ENCODE measurements at places on chromosomes 16 and 17.
A peak's percentile ranks its signal among the peaks of the same experiment; 100 is the strongest.

DNA sequence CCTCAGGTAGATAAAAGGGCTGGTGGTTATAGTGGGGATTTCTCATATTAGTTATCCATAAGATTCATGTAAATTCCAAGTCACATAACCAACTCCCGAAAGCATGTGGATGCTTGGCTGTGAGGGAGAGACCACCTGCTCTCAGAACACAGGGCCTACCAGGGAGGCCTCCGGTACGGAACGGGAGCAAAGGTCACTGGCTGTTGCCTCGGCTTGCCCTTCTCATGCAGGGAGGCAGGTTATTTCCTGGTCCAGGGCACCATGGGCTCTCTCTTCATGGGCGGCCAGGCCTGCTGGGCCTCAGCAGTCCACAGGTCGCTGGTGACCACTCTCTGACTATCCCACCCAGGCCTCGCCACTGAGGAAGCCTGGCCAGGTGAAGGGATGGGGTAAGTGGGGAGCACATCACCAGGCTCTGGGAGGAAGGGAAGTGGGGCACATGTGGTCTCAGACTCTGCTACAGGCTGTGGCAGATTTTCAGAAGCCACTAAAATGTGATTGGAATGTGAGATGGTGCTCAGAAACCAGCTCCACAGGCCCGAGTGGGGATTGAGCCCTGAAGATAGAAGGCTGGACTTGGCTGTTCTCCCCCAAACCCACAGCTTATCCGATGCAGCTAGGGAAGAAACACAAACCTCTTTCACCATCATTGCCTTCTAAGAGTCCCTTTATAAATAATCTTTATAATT, 45.4 kb downstream of the HNF1B start:
- no peak for DNase-seq

- DNase-seq, result no peak
These were observed 111.1 kb downstream of the GAS7 start for GRCh38 chr17:10087355-10087754.

DNA sequence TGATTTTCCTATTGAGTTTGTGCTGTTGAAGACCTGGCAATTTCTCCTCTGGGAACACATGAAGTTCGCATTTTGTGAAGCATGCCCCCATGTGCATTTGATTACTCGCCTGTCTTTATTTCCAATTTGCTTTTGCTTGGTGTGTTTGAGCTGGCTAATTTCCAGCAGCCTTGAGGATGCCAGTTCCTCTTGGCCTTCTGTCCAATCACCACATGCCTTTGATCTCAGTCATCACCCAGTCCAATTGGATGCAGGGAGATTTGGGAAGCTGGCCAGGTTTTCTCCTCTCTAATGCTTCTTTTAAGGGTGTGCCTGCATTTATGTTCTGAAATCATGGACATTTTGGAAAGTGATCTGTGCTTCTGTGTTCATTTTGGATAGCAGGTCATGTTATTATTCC, 3.8 kb upstream of the TMEM100 start:
- DNase-seq, result no peak

- DNase-seq, result no peak
These were observed 76.9 kb downstream of the RPA1 start for GRCh38 chr17:1906662-1907101.

GRCh38 chr16:4519274-4520058, 19.1 kb downstream of the CDIP1 start:
- DNase-seq, result no peak

- DNase-seq, result no peak
These were observed 7.9 kb downstream of the ZNF213 start for GRCh38 chr16:3142770-3143169.

- no peak for DNase-seq
These were observed 41.0 kb downstream of the STAT3 start for GRCh38 chr17:42347198-42347597.

DNA sequence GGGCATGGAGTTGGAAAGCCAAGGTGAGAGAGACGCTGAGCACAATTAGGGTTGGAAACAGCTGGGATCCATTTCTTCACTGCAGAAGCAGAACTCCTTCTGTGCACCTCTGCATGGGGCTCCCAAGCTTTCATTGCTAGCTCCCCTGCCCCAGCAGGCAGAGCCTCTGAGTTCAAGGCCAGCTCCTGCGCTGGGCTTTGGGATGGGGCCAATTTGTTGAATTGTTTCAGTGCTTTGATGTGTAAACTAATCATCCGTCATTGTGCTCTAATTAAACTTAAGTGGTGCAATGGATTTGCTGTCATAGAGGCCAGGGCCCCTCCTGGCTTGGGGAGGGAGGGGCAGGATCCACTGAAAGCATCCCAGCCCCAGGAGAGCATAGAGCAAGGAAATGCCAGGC, 13.5 kb upstream of the LYRM9 start:
- DNase-seq, result no peak

DNA sequence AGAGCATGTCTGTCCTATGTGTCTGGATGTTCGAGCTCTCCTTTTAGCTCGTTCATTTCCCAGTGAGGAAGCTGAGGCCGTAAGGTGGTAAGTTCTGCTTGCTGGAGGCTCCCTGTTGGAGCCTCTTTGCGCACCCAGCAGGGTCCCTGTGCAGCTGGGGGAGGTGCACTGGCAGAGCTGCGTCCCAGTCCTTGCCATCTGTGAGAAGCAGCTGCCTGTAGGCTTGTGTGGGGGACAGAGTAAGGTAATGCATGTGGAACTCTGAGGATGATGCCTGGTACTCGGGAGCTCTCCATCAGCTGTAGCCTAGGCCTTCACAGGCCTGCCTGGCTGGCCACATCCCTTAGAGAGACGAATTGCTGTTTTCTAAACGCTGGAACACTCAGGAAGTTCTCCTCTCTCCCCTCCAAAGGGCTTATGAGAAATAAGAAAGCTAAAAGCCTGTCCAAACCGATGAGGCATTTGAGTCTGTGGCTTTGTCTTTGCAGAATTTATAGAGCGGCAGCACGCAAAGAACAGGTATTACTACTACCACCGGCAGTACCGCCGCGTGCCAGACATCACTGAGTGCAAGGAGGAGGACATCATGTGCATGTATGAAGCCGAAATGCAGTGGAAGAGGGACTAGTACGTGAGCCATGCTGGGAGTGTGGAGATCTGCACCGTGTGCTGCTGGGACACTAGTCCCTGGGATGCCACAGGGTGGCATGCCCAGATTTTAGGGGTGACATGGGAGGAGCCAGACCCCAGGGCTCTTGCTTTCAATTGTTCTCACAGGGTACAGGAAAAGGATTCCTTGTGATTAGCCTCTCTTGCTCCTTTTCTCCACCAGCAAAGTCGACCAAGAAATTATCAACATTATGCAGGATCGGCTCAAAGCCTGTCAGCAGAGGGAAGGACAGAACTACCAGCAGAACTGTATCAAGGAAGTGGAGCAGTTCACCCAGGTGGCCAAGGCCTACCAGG, 1.6 kb downstream of the NDUFB10 start:
- no peak for DNase-seq

DNA sequence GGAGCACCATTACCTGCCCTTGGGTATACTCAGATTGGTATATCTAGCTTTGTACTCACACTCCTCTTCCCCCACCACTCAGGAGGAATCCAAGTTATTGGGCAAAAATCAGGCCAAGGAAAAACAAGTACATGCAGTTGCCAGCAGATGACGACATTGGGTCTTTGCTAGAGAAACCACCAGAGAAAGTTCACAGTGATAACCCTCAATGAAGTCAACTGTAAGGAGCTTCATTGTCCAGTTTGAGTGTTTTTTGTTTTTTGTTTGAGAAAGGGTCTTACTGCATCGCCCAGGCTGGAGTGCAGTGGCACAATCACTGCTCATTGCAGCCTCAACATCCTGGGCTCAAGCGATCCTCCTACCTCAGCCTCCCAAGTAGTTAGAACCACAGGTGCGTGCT, 34.6 kb upstream of the TOX3 start:
- DNase-seq, result no peak

GRCh38 chr17:21297597-21297996, 13.1 kb downstream of the MAP2K3 start:
- DNase-seq, result no peak

DNA sequence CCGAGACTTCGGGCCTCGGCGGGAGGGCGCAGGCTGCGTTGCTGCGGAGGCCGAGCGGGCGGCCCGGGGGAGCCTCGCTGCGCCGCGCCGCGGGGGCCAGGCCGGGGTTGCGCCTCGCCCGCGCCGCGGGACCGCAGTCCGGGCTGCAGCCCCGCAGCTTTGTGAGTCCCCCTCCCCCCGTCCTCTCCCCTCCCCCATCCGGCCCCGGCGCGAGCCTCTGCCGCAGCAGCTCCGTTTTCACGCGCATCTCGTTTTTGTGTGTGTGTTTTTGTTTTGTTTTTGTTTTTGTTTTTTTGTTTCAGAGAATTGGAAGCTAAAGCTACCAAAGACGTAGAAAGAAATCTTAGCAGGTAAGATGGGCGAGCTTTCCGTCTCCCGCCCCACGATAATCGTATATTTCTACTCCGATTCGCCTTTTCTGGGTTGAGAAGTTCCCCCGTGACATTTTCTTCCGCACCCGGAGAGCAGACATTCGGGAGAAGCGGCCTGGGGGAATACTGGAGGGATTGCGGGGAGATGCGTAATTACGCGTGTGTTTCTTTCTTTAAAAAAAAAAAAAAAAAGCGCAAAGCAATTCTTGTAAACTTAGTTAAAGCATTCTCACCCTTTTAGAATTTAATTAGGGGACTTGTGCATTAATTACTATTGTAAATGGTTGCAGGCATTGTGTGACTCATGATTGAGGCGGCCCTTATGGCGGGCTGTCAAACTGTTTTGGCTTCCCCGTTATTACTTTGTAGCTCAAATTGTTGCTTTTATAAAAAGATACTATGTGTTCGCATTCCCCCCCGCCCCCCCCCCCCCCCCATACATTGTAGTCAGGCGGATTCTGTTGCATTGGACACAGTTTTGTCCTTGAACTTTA, 732 bp downstream of the TNRC6A start:
- DNase-seq, result no peak

GRCh38 chr17:48724251-48725003, 1.4 kb downstream of the PRAC2 start:
- peak; percentile 61 for DNase-seq

DNA sequence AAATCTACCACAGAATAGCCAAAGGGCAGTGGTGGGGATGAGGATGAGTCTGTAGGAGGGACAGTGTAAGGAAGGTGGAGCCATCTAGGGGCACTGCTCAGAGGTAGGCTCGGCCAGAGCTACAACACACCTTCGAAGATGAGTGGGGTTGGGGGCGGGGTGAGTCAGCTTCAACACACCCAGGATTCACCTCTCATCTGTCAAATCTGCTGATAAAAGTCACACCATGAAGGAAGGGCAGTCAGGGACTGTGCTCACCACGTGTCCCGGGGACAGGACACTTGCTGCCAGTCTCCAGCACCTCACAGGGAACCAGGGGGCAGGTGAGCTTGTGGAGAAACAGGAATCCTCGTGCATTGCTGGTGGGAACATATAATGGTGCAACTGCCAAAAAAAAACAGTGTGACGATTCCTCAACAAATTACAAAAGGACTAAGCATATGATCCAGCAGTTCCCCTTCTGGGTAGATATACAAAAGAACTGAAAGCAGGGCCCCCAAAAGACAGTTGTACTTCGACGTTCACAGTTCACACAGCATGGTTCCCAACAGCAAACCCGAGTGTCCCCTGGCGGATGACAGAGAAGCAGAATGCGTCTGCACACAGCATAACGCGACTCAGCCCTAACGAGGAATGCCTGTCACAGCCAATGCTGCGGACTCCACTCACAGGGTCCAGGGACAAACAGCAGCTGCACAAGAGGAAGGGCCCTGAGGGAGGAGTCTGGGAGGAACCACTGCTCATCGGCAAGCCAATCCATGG, 133.1 kb downstream of the ANKRD11 start:
- DNase-seq, result no peak

DNA sequence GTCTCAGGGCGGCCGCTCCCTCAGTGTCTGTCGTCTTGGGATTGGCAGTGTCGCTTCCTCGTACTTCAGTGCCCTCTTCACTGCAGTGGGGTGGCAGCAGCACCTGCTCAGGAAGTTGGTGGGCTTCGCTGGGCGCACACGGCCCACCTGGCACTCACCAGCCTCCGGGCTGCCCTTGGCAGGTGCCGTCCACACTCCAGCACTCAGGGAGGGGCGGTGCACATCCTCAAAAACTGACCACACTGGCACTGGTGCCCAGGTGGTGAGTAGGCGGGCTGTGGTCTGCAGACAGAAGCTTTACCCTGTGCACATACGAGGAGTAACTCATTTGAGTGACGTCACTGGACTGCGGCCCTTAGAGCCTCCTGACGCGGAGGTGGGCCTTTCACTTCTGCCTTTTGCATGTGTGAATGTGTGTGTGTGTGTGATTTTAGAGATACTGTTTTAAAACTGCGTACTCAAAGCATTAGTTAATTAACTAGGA, 94.6 kb downstream of the BANP start:
- DNase-seq, result peak; percentile 97

- no peak for DNase-seq
These were observed 24.6 kb upstream of the RPH3AL start for GRCh38 chr17:376936-377863.

DNA sequence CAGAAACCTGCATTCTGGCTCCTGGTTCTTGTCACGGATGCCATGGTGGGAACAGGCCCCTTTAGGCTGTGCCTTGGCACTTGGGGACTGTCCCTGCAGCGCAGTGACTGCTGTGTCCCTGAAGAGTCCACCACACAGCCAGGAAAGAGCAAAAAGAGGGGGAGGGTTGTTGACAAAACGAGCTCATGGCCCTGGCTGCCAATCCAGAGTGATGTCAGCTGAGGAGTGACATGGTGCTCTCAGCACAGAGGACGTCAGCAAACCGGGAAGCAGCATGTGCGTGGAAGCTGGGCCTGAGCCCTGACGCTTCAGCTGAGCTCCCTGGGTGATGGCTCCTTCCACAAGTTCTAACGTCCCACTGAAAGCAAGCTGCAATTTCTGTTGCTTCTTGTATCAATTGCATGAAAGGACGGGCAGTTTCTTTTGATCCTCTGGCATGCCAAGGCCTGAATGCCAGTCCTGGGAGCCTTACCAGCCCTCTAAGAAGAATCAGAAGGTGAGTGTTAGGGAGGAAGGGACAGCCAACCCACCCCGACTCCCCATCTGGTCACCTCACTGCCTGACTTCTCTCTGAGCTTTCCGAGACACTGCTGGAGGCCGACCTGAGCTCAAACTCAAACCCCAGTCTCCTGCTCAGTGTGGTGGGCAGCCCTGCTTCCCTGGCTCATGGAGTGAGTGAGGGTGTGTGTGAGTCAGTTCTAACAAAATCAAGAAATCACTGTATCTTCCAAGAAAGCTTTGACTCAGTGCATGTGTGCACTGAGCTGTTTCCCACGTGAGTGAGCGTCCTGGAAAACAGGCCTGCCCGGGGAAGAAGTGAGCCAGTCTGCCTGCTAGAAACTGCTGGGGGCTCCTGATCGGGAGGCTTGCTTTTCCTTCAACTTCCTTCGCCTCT, 14.7 kb upstream of the WNT3 start:
- DNase-seq, result no peak

GRCh38 chr17:10050597-10051101, 145.6 kb upstream of the RCVRN start:
- DNase-seq, result peak; percentile 57

DNA sequence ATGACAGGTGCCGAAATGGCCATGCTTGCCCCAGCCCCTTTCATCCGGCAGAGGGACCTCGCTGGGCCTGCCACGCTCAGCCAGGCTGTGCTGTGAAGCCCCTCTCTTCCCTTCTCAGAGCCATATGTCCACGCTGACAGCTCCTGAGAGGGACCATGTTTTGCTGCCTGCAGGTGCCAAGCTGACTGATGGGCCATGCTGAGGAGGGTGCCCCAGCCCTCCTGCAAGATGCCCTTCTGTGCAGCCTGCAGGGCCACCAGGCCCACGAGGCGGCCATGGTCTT, 33.1 kb upstream of the CDH15 start:
- no peak for DNase-seq

GRCh38 chr16:69859105-69859989, 91.8 kb upstream of the CLEC18A start:
- DNase-seq, result peak; percentile 3

GRCh38 chr17:35630530-35631148, 43.5 kb downstream of the AP2B1 start:
- DNase-seq, result no peak

GRCh38 chr16:89845417-89845816, 17.1 kb downstream of the SPIRE2 start:
- no peak for DNase-seq

All from stimulated activated naive B cell treated with anti-CD40 and anti-IgM and Interleukin-4, amounts not matched to agents 10 μg/mL and 1 μg/mL and 100 μg/mL, for 72 hours (primary cell).